Retinal pigment epithelial cell (primary cell): ENCODE measurements at places on chromosomes 3 and 15.

DNA sequence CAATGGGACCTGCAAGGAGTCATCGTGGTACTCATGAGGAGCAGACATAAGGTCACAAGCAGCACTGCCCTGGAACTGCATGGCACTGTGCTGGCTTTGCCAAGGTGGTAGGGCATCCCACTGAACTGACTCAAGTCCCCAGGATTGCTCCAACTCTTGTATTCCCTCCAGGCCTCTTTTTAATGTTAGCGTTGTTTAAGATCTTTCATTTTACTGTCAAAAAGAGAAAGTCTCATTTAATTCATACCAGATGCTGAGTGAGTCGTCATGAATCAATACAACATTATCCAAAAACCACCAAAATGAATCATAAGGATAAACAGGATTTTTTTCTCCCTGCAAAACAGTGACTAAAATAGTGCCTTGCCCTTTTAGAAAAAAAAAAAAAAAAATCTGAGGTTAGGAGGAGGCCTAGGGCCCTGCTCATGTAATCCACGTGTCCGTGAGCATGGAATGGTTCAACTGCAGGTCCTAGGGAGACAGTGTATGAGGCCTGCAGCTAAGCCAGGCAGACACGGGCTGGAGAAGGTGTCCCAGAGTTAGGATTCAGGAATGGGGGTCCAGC, 36.7 kb upstream of the BLM start:
- DNase-seq, result no peak

GRCh38 chr15:56744701-56745683, 11.7 kb upstream of the ZNF280D start:
- no peak for DNase-seq

GRCh38 chr15:22226034-22226790, 145.9 kb downstream of the OR4M2 start:
- DNase-seq, result no peak

- no peak for DNase-seq
Measured at GRCh38 chr3:78079514-78079913, 1039.6 kb downstream of the ROBO2 start.

- no peak for DNase-seq
Measured at GRCh38 chr3:15647611-15648167, 46.1 kb downstream of the BTD start.

DNA sequence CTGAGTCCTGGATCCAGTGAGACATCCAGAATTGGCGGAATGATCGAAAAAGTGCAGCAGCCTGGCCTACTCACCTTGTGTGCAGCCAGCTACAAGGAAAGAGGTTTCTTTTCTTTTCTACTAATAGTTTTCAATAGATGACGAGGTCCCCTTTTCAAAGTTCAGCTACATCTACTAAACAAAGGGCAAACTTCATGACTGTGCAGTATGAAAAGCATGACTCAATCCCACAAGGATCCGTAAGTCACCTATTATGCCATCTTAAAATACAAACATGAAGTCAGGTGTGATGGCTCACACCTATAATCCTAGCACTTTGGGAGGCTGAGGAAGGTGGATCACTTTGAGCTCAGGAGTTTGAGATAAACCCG, 16.7 kb downstream of the MIX23 start:
- no peak for DNase-seq

DNA sequence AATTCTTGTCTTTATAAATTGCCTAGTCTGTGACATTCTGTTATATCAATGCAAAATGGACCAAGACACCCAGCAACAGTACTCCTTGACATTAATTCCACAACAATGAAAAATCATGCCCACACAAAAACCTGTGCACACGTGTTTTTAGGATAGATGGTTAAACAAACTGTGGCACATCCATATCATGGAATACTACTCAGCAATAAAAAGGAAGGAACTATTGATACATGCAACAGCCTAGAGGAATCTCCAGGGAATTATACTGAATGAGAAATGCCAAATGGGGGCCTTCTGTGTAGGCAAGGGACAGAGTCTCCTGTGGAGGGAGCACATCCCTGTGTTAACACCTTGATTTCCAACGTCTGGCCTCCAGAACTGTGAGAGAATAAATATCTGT, 388.5 kb downstream of the MAGI1 start:
- DNase-seq, result no peak

DNA sequence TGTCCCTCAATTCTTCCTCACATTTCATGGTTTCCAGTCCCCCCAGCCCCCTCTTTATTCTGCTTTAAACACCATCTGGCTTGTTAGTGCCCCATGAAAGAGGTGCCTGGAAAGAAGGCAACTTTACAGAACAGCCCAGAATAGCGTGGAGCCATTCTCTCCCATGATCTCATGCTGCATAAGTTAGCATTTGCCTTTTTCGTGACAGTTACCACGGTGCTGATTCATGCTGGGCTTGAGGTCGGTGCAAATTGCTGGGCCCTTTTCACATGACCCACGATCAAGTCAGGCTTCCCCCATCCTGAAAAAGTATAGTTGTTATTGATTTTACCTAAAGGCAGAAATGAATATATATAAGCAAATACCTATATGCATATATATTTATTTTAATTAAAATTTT, 29.6 kb downstream of the SQOR start:
- no peak for DNase-seq

DNA sequence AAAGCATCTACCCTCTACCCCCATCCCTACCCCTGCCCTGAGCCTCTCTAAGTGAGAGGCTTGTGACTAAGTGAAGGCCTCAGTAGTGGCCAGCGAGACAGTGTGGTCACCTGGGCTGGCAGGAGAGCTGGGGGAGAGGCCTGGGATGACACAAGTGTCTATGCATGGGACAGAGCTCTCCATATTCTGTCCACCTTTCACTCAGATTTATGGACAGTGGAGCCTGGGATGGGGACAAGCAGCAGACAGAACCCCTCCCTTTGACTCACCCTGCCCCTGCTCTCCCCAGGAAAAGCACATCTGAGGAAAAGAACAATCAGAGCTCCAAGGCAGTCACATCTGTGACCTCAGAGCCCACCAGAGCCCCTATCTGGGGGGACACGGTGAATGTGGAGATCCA, 26.0 kb downstream of the CCDC33 start:
- DNase-seq, result no peak

DNA sequence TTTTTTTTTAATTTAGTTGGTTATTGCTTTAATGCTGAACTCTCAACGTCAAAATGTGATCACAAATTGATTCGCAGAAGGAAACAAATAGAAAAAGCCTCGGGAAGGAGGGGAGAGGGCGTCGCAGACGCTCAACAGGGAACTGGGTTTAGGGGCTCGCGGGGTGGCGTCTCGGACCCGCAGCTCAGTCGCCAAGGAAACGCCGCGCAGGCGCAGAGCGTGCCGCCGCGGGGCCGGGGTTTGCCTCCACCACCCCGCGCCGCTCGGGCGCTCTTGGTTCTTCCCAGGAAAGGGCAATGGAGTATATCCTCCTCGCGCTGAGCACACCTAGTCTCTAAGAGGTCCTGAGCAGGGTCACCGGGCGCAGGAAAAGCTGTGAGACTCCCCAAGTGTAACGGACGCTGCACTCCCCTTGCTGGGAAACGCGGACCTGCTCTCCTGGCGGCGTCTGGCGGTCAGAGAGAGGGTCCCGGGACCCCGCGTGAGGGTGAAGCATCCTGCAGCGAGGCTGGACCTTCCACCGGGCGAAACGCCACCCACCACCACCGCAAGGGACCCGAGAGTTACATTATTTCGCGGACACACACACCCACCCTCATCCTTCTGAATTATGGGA, 753 bp downstream of the PLCH1 start:
- DNase-seq, result no peak

DNA sequence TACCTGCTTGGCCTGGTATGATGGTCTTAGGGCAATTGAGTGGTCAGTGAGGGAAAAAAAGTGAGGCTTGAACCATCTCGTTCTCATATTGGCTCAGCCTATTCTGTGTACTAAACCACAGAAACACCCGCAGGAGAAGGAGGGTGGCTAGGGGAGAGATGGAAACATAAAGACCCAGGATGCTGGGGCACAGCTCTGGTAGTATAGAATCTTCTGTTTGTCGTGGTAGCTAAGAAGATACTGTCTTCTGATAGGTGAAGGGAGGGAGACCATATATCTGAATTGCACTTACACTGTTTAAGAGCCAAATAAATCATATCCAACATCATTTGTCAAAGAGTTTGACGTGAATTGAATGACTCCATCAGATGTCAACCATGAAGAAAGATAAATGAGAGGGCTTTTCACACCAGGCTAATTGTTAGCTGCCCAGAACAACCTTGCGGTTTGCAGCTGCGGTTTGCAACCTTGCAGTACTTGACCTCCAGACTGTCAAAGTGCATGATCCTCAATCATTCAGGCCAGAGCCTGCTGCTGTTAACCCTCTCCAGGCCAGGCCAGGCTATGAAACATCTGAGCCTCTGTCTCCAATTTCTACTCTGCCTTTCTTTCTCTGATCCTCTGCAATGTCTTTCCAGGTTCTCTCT, 40.9 kb upstream of the PIK3R4 start:
- DNase-seq, result no peak

- no peak for DNase-seq
Measured at GRCh38 chr3:134249296-134249841, 1.3 kb downstream of the RYK start.

DNA sequence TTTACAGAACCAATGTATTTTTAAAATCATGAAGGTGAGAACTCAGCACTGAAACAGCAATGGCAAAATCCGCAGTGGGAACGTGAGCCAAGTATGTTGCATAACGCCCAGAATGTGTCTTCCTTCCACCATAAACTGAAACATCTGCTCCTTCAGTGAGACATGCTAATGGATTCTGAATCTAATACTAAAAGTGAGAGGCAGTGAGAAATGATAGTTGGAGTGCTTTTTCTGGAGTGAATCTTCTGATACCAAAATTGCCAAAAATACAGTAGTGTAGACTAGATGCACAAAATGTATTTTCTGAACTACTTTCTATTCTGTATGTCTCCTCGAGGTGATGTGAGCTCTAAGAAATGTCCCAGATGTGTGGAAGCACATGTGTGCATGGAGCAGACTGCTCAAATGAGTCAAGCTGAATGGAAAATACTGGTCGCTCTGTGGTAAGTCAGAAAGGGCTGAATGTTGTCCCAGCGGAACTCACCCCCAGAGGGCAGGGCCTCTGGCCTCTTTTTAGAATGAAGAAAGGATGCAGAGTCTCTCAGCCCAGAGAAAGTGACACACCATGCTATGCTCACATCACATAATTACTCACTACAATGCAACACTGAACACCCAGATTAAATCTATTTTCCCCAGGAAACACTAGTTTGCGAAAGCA, 73.0 kb downstream of the ATP10A start:
- no peak for DNase-seq

DNA sequence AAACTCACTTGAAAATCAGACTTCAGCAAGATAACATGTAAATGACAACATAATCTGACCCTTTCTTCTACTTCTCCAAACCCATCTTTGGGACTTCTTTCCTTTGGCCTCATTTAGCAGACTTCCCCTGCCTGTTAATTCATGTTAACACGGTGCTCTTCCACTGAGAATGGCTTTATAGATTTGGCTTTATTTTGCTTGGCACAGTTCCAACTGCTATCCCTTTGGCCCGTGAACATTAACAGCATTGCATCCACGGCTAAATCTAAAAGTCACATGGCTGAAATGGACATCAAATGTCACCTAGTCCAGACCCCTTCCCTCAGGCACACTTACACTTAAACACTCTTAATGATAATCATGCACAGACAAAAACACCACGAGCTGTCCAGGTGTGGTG, 3.8 kb downstream of the ZMAT3 start:
- DNase-seq, result no peak

- DNase-seq, result no peak
Measured at GRCh38 chr3:107367353-107367752, 9.9 kb upstream of the CCDC54 start.

DNA sequence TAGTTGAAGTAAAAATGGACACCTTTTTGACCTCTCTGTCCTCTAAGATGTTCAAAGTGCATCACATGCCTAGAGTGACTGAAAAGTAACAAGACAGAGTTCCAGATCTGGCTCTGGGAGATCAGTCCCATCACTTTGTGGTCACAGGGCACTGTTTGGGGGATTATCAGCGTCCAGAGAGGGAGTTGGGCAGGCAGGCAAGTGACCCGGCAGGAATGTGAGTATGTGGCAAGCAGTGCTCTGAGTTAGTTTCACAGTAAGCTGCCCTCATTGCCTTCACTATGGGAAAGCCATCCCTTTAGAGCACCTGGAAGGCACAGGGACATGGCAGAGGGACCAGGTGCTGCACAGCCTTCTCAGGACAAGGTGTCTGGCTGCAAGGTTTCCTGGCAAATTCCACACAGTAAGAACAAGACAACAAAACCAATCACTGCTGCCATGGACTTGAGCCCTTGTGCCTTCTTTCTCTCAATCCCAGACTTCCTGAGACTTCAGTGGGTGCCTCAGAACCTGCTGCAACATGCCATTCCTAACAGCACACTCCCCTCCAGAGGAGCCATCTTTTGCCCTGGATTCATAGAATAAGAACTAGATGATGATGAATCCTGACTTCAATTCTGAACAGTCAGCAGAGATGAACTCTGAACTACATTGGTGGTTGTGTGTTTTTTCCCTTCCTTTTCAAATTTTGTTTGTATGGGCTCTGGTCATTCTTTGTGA, 55.2 kb downstream of the TIPARP start:
- DNase-seq, result no peak

DNA sequence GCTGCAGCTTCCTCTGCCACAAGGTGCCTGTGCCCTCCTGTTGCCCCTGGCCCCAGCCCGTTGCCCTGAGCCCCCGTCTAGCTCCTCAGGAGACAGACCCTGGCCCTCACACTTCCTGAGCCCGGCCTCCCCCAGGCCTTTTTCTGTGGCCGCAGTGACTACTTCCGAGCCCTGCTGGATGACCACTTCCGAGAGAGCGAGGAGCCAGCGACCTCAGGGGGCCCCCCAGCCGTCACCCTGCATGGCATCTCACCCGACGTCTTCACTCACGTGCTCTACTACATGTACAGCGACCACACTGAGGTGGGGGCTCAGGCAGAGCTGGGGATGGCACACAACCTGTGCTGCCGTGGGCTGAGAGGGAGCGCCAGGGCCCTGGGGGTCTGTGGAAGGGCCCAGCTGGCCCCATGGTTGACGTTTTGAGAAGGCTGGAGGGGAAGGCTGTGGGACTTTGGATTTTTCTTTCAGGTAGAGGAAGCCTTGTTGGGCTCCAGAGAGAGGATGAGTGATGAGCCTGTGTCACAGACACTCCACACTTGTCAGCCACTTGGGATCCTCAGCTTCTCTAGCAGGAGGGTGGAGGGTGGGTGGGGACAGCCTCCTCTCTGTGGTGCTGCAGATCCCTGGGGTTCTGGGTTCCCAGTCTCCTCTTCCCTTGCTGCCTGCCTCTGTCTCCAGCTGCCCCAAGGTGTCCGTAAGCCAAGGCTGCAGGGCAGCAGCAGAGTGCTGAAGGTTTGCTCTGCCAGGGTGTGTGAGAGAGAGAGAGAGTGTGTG, 5.0 kb downstream of the ABTB1 start:
- no peak for DNase-seq

- no peak for DNase-seq
Measured at GRCh38 chr15:66773129-66773873, 71.3 kb downstream of the SMAD6 start.

DNA sequence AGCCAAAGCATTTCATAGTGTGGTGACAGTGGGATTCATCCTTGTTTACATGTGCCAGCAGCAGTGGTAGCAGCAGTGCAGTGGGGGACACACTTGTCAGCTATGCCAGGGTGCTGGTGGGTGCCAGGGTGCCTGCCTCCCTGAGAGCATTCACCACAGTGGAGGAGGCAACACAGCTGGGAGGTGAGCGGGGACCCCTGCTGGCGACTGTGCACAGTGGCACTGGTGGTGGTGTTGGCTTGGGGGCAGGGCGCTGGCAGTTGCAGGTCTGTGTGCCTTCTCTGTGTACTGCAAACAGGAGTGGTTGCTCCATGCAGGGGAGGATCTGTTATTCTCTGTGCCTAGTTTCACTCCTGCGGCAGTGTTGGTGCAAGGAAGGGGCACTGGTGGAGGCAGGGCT, 41.2 kb downstream of the CEP63 start:
- no peak for DNase-seq

GRCh38 chr3:56593455-56594158, 36.6 kb downstream of the CCDC66 start:
- no peak for DNase-seq
